OCI-M1 (cell line): ENCODE measurements at places on chromosomes 5 and 9.

- no peak for DNase-seq
Measured at GRCh38 chr5:159861086-159861485, 55.2 kb upstream of the ADRA1B start.

GRCh38 chr9:82022121-82022520, 33.5 kb downstream of the SPATA31D1 start:
- DNase-seq, result no peak

DNA sequence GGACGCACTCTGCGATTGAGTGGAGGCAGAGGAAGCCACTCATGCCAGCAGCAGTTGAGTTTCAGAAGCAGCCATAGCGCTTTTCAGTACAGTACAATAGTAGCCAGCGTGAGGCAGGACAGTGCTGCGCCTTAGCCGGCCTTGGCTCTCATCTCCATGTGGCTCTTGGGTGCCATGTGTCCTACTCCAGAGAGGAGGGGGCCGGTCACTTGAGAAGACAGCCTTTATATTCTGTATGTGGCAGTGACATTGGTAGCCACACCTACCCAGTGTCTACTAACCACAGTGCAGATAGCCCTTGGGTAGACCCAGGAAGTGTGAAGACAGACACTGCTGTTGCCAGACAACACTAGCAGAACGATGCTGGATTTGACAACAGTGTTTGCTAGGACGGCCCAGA, 42.3 kb downstream of the FAM78A start:
- no peak for DNase-seq

DNA sequence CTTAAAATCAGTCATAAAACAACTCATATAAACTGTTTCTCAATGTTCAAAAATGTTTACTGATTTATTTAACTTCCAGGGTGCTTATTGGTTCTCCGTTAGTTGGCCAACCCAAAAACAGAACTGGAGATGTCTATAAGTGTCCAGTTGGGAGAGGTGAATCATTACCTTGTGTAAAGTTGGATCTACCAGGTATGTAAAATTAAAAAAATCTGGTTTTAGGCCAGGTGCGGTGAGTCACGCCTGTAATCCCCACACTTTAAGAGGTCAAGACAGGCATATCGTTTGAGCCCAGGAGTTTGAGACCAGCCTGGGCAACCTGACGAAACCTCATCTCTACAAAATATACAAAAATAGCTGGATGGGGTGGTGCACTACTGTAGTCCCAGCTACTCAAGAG, 73.7 kb downstream of the ITGA1 start:
- DNase-seq, result no peak

DNA sequence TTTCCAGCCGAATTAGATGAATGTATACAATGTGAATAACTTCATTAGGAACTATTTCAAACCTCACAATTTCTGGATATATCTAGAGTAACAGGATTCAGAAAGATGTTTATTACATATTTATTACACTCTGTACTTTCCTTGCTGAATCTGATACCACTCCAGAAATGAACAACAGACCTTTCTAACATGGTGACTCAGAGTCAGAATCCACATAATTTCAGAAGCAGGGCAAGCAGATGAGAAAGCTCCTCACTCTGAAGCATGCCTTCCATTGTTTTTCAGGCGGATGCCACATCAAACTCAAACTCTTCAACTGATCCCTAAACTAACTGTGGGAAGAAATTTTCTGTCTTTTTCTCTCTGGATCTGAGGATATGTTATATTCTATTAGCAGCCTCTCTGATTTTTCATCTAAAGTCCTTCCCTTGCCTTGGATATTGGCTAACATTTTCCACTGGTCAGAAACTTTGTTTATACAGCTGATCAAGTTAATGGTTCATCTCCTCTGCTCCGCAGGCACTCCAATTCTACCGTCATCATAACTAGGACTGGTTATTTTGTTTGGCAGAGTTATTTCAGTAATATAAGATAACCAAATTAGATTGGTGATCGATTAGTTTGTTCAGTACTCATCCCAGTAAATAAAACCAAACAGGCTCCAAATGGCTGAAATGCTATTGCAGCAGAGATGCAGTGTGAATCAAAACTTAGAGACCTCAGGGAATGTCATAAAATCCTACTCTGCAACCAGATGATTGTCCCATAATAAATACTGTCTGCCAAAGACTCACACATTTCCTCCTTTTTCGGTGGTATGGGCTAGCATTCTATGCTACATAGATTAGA, 556.0 kb downstream of the EBF1 start:
- DNase-seq, result no peak

- no peak for DNase-seq
Measured at GRCh38 chr9:94086486-94087345, 2.5 kb downstream of the PTPDC1 start.

DNA sequence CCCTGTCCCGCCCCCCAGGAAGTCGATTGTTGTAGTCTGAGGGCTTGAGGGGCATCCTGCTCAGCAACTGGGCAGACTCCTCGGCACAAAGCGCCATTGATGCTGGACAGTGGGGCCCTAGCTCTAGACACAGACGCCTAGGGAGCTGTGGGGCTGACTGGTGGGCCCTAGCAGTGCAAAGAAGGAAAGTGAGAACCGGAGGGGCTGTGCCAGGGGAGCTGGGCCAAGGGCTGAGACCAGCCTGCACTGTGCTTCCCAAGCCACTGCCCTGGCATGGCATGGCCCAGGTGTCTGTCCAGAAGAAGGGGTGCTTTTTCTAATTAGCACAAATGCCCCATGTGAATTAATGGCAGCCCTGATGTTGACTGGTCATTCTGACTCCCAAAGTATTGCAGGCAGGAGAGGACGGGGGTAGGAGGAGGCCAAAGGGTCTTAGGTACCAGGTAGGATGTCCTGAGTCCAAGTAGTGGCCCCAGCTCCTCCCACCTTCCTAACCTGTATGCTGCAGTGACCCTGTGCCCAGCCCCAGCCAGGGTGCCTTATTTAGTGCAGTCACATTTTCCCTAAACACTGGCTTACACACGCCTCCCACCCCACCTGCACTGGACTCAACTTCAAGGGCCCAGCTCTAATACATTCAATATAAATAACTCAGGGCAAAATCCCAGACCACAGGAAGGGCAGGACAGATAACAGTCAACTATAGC, 15.9 kb downstream of the TCF7 start:
- no peak for DNase-seq

DNA sequence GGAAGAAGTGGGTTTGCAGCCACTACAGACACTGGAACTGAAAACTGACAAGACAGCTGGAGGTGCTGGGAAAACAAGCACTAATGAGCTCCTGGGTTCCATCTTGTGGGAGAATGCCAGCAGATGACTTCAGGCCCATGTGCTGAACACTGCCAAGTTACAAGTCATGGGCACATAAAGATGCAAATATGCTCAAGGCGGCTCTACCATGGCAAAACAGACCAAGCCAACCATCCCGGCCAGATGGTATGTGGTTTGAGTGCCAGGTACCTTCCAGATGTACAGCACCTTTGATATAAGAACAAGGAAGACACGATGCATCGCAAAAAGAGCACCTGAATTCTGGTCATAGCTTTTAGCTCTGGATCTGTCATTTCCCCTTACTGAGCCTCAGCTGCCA, 19.9 kb downstream of the TNFSF8 start:
- DNase-seq, result no peak

DNA sequence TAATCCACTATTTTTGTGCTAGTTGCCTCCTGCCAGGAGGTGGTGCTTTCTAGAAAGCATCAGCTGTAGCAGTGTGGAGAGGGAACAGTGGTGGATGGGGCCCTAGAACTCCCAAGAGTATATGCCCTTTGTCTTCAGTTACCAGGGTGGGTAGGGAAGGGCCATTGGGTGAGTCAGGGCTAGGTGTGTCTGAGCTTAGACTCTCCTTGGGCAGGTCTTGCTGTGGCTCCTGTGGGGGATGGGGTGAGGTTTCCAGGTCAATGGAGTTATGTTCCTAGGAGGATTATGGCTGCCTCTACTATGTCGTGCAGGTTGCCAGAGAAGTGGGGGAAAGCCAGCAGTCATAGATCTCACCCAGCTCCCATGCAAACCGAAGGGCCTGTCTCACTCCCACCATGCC, 11.3 kb upstream of the ADAMTS12 start:
- no peak for DNase-seq

- DNase-seq, result no peak
Measured at GRCh38 chr9:7433508-7434292, 365.9 kb downstream of the DMAC1 start.

- no peak for DNase-seq
Measured at GRCh38 chr9:112620388-112620787, 97.5 kb downstream of the INIP start.

DNA sequence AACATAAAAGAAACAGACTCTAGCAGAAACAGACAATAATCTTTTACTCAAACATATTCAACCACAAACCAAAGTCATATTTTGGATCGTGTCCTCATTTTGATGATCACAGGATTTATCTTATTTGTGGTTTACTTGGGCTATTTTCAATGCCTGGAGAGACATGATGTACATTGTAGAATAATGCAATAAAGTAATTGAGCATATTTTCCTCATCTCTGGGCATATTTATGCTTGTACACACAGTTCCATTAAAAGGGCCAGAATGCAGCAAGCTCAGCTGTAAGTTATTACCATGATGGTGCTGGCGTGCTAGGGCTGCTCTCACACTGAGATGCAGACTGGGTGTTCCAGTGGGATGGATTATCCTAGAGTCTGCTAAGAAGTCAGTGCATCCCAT, 456.7 kb downstream of the TLE4 start:
- no peak for DNase-seq

DNA sequence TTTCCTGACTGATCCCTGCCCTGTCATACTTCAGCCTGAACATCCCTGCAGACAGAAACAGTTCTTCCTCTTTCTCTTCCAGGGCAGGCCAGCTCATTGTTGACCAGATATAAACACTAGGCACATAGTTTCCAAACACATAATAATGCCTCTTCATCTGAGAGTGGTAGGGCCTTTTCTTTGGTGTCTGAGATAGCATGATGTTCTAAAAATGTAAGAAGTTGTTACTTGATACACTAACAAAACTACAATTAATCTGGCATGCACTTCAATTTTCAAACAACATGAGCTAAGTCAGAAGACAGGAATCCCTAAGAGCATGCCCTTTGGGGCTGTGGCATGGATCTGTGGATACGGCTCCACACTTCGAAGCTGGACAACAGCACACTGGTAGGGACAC, 246.6 kb downstream of the SPOCK1 start:
- DNase-seq, result no peak

- DNase-seq, result no peak
Measured at GRCh38 chr5:170466988-170467707, 36.7 kb upstream of the KCNIP1 start.

DNA sequence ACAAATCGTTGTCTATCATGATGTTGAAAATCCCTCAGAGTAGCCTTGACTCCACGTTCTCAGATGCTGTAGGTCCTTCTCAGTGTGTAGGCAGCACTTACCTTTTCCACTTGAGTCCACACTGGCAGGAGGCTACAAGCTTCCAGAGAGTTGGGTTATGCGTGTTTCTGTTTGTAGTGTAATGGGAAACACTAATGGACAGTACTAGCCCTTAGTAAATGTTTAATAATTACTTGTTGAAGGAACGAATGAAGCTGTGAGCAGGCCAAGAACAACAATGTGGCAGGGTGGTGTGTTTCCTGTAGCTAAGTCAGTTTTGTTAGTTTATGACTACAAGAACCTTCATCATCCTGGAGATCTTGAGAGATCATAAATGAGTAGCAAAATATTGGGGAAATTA, 83.5 kb downstream of the ARHGAP26 start:
- no peak for DNase-seq

DNA sequence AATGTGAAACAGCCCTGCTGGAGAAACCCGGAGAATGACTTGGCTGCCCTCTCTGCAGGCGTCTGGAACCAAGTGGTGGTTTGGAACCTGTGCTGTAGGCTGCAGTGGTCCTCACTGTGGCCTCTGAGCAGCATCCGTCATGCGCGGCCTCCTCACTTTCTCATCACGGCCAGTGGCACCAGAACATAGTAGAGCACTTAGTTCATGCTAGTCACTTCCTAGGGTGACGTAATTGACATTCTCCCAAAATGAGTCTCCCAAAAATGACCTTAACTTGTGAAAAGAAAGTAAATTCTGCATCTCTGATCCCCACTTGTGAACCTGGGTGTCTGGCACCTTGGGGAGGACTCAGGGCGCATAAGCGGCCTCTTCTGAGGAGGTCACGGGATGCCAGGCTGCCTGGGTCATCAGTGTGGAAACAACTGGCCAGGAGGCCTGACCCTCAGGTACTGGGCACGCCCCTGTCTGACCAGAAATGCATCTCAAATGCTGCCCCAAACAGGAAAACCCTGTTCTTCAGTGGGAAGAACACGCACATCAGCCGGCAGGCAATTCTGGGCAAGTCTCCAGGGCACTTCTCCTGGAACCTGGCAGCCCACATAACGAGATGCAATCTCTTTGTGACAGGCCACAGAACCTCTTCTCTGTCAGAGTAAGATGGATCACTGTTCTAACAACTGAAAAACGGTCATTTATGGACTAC, 36.6 kb upstream of the SPTLC1 start:
- no peak for DNase-seq

DNA sequence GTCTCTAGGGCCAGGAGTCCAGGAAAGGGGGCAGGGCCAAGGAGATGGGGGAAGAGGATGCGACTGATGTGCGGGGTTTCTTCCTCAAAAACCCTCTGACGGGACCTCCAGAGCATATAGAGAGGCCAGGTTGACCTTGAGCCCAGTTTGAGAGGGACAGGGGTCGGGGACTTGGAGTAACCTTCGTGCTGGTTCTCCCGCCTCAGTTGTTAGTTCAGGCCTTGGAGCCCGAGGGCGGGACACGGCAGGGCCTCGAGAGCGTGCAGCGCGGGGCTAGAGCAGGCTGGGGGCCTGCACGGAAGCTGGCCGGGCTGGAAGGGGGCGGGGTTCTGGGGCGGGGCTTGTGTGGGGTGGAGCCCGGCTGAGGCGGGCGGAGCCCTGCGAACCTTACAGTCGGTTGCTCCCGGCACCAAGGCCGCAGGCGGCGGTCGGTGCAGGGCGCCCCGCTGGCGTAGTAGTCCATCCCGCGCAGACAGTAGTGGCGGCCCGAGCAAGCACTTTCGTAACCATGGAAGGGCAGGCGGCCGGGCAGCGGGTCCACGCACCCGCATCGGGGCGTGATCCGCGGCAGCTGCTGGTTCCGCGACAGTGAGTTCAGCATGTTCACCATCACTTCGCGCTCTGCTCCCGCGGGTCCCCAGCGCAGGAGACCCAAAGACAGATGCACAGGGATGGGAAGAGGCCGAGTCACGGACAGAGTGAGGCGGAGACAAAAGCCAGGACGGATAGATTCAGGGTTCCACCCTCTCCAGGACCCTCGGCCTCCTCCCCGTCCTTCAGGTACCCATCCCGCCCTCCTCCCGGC, 4.0 kb upstream of the MYORG start:
- DNase-seq, result peak; percentile 85

DNA sequence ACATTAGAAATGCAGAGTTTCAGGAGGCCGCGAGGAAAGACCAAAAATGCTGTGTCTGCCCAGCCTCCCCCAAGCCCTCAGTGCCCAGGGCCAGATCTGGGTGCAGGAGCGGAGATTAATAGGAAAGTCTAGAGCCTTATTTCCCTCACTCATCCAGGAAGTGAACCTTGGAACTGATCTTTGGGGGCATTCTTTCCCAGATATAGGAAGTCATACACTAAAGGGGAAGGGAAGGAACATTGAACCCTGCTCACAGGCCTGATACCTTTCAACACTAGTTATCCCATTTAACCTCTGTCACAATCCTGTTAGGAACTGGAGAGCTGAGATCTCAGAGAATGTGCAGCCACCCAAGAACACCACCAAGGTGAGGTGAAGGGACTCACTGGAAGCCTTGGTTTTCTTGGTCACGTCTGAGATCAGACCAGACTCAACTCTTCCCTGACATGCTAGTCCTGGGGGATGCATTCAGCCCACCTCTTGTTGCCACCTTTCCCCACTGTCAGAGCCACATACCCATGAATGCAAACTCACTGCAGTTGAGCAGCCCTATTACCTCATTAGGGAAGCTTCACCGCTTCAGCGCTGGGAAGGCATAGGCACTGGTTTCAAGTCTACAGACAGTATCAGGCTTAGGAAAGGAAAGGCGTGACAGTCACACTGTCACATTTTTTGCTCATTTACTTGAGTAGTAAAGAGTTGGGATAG, 95.0 kb downstream of the KIAA1958 start:
- no peak for DNase-seq
